ENCODE measurements at places on chromosomes 5 and 9.

GRCh38 chr5:68685863-68686262 lies 408.0 kb upstream of the SLC30A5 start:
- DNase-seq: no peak

- DNase-seq: no peak
Measured at GRCh38 chr5:156155598-156155997, 171.4 kb upstream of the SGCD start.

- peak; percentile 38 for DNase-seq
Measured at GRCh38 chr9:137878146-137878941, 762 bp downstream of the CACNA1B start.

- DNase-seq: no peak
Measured at GRCh38 chr5:103706939-103707682, 144.5 kb upstream of the NUDT12 start.

DNA sequence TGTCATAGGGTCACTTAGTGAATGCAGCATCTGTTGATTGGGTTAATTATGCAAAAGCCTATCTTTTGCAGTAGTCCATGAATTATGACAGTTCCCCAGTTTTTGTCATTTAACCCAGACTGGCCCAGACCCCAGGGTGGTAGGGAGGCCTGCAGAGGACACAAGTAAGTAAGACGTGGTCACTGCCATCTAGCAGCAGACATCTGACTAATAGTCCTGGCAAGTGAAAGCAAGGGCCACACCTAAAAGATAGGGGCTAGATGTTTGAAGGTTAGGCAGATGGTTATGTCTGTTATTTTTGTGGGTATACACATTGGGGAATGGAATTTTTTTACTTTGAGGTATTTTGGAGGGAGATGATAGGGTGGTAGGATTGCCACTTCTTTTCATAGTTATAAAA lies 48.0 kb downstream of the RAB14 start:
- DNase-seq: no peak

GRCh38 chr5:173329491-173330337 lies 1.5 kb upstream of the STC2 start:
- peak; percentile 77 for DNase-seq

- no peak for DNase-seq
Measured at GRCh38 chr5:84092738-84093137, 291.9 kb downstream of the EDIL3 start.

GRCh38 chr9:134007150-134007549 lies 15.0 kb upstream of the VAV2 start:
- no peak for DNase-seq

GRCh38 chr5:141149812-141150211 lies at the start of gene PCDHB6:
PCDHB6 (plus strand) TSS chr5:141150057; CDS start chr5:141150258, 201 bp downstream.
- no peak for DNase-seq

DNA sequence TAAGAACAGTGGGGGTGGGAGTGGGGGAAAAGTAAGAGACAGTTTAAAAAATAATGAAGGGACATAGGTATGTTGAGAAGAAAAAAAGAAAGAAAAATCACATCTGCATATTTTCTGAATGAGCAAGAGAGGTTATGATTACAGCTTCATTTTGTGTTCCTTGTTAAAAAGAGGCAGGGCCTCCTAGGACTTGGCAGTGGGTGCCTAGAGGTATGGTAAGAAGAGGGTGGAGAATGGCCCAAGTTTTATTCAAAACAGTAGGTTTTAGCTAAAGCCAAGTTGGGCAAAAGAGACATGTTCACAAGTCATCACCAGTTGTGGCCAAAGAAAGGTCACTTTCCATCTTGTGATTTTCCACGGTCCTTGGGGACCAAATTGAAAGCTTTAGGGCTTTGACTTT lies 643.4 kb downstream of the CCDC171 start:
- no peak for DNase-seq

DNA sequence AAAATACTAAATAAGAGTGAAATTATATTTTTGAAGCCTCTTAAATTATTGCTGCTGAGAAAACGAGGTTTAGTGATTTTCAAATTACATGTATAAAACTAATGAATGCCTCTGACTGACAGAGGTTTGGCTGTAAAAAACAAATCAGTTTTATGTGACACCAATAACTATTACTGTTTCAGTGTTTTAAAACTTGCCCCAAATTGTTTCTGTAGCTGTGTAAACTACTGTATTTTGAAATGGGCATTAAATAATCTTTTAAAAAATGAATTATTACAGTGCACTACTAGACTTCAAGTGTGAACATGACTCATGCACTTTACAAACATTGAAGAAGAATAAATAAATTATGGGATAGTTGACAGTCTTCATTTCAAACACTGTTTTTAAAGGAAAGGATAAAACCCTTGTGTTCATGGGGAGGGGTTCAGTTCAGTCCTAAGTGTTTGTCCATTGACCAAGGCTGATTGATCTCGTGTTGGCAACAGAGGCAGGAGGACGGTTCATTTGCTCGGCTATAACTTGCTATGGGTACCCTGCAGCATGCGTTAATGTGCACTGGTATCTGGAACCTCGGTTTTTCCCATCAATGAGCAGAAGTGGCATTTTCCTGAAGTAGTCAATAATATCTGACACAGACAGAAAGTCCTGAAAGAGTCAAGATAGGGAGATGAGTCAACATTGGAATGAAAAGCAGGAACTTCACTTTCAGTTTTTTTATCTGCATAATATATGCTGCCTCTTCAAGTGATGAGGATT lies 15.6 kb downstream of the C5orf58 start:
- no peak for DNase-seq

DNA sequence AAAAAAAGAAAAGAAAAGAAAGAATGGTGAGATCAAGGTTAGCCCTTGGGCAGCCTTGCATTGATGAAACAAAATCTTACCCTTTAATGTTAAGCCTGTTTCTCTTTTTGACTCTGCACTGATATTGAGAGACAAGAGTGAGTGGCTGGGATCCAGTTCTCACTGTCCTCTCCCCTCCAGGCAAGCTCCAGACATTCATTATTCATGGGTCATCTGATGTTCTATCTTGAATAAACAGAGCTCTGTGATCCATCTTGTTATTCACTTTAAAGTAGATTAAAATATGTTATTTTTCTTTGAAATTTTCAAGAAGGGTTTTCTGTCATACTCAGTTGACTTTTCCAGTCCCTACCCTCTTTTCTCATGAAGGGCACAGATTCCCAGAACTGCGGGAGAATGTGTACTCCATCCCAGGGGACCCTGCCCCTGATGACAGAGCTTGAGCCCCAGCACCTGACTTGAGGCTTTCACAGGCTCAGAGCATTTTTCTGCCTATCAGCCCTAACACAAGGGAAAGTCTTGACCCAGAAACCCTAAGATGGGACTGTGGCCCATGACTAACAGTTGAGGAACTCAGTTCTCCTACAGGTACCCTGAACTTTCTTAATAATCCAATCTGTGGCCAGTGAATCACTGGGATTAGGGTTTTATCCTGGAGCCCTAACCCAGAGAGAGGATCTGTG lies 24.1 kb downstream of the ACTL7B start:
- no peak for DNase-seq

DNA sequence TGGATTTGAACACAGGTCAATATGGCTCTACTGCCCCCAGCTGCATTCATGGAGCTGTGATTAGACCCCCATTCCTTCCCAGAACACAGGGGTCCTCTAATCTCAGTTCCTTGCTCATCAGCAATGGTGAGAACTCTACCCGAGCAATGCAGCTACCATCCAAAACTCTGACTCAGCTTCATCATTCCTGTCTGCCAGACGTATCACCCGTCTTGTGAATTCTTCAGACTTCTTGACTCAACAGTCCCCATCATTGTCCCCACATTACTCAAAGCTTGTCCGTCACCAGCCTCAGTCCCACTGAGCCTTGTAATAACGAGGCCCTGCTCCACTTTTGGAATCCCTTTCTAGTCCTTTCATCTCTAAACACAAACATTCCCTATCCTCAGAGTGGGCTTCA lies 36.3 kb upstream of the STX17 start:
- DNase-seq: no peak

GRCh38 chr5:84255315-84255714 lies 129.4 kb downstream of the EDIL3 start:
- no peak for DNase-seq

GRCh38 chr9:22211588-22212360 lies 202.7 kb upstream of the CDKN2B start:
- DNase-seq: no peak

- DNase-seq: peak; percentile 41
Measured at GRCh38 chr9:120934281-120934680, 7.7 kb upstream of the TRAF1 start.

DNA sequence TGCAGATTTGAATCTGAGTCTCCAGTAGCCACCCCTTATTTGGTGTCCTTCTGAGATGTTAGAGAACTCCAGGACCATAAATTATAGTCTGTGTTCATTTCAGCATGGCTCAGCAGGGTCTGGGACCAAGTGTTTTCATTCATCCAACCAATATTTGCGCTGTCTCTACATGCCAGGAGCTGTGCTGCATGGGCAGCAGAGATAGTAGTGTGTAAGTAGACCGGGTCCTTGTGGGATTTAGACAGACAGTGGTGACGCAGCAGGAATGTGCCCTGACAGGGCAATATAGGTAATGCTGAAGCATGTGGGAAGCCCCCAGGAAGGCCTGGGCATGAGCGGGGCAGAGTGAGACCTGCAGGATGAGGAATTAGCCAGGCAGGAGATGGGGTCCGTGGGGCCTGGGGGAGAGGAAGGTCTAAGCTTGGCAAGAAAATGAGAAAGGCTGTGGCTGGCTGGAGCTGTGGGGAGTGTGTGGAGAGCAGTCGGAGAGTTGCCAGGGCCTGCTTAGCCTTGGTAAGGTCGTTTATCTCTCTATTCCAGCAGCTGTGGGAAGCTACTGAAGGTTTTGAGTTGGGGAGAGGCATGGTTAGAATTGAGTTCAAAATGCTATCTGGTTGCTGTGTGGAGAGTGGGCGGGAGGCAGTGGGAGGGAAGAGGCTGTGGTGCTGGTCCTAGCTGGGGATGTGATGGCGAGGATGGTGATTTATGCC lies 16.8 kb downstream of the STXBP1 start:
- no peak for DNase-seq

GRCh38 chr5:151870271-151870670 lies 54.4 kb downstream of the GLRA1 start:
- no peak for DNase-seq

DNA sequence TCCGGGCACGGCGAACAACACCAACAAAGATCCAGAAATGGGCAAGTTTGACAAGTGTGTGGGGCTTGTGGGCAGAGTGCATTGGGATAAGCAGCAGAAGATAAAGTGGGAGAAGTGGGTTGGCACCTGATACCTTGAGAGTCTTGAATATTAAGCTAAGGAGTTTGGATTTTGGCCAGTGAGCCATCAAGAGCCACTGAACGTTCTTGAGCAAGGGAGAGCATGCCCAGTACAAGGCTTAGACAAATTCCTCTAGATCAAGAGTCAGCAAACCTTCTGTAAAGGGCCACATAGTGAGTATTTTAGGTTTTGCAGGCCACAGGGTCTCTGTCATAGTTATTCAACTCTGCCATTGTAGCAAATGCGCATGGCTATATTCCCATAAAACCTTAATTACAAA lies 26.6 kb upstream of the TRMT10B start:
- no peak for DNase-seq

- DNase-seq: no peak
Measured at GRCh38 chr9:18793122-18793521, 239.9 kb downstream of the SAXO1 start.

DNA sequence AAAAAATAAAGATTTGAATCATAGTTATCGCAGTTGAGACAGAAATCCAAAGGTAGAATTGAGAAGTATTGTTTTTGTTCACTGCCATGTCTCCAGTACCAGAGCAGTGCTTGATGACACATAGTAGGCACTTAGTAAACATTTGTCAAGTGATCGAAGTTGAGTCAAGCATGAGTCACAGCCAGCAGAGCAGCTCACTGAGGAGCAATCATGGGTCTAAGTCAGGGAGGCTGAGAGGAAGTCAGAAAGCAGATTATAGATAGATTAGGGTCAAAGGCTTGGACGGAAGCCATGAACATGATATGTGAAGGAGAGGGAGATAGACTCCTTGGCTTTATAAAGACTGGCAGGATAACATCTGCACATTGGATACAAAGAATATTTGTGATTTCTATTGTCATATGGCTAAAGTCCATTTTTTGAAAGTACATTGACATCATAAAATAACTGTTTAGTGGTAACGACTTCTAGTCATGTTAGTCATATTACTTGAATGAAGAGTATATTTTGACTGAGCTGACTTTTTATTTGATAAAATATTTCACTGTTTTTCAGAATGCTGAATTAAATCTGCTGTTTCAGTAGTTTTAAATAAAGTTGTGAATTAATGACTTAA lies 168.5 kb downstream of the RAB3C start:
- peak; percentile 47 for DNase-seq

DNA sequence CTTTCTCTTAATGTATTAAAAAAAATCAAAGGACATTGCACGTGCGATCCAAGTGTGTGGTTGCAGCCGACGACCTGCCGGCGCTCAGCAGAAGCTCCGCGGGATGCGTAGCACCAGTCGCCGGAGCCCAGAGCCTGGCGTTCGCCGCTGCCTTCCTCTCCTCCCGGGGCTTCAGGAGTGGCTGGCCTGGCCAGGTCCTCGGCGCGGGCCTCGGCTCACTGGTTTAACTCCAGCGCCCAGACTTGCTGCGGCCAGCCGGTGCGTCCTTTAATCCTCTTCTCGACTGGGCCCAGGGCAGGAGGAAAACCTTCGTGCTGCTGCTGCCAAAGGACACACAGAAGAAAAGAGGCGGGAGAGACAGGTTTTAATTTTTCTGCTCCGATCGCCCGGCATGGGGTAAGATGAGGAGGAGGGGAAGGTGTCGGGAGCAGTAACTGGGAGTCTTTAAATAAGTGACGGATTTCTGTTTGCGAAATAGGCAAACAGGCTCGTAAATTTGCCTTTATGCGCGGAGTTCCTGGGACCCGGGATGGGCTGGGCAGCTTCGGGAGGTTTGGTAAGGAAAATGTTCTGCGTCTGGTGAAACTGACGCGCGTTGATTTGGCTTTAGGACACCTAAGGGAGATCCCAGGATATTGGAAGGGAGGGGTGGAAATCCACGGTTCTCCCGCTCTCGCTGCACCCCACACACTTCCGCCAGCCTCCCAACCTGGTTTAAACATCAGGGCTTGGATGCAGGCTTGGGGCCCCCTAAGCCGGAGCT lies 2.3 kb downstream of the HAND1 start:
- no peak for DNase-seq

- no peak for DNase-seq
Measured at GRCh38 chr9:114860187-114860586, 54.3 kb upstream of the TNFSF15 start.

DNA sequence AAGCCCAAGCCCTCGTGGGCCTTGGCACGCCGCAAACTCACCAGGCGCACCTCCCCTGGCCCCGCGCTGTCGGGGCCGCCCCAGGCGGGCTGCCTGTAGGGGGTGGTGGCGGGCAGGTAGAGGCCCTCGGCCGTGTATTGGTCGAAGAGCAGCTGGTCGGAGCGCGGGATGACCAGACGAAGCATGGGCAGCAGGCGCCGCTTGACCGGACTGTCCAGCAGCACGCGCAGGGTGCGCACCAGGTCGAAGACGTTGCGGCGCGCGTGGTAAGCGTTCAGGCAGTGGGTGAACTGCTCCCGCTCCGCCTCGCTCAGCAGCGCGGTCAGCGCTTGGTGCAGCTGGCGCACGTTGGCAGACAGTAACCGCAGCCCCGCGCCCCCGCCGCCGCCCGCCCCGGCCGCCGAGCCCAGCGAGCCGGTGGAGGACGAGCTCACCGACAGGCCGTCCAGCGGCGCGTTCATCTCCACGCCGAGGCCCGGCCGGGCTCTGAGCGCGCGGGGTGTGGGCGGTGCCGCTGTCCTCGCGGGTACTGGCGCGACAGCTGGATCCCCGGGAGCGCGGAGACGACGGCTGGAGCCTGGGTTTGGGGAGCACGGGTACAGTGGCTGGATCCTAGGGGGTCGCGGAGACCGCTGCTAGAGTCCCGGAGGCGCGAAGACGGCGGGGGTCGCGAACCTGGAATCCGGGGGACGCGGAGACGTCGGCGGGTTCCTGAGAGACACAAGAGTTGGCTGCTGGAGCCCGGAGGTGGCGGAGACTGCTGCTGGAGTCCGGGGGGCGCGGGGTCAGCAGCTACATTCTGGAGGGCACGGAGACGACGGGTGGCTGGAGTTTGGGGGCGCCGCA lies 709 bp downstream of the WHRN start:
- DNase-seq: peak; percentile 61

All from activated CD4-positive, alpha-beta memory T cell treated with anti-CD3 and anti-CD28 coated beads for 36 hours (primary cell).